NCI-H1436 treated with DMSO at 0.1 percent for 48 hours (cell line): ENCODE measurements at places on chromosomes 11 and 22.

GRCh38 chr11:116336540-116336939, 436.2 kb downstream of the BUD13 start:
- DNase-seq: no peak

DNA sequence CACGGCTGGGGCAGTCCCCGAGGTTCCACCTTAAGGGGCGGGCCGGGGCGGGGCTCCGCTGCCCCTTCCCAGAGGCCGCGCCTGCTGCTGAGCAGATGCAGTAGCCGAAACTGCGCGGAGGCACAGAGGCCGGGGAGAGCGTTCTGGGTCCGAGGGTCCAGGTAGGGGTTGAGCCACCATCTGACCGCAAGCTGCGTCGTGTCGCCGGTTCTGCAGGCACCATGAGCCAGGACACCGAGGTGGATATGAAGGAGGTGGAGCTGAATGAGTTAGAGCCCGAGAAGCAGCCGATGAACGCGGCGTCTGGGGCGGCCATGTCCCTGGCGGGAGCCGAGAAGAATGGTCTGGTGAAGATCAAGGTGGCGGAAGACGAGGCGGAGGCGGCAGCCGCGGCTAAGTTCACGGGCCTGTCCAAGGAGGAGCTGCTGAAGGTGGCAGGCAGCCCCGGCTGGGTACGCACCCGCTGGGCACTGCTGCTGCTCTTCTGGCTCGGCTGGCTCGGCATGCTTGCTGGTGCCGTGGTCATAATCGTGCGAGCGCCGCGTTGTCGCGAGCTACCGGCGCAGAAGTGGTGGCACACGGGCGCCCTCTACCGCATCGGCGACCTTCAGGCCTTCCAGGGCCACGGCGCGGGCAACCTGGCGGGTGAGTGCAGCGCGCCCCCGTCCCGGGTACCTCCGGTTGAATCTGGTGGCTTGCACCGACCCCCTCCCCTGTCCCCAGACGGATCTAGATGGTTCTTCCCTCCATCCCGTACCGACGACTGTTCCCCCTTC, at the start of gene SLC3A2:
SLC3A2 (plus strand) TSS at position 94 of the 776 bp plus-strand sequence; CDS start at position 222, 128 bp downstream.
- no peak for DNase-seq

GRCh38 chr11:12199231-12199948, 89.0 kb downstream of the MICAL2 start:
- no peak for DNase-seq

- no peak for DNase-seq
These were observed 19.3 kb upstream of the MRGPRX2 start for GRCh38 chr11:19079643-19080440.

DNA sequence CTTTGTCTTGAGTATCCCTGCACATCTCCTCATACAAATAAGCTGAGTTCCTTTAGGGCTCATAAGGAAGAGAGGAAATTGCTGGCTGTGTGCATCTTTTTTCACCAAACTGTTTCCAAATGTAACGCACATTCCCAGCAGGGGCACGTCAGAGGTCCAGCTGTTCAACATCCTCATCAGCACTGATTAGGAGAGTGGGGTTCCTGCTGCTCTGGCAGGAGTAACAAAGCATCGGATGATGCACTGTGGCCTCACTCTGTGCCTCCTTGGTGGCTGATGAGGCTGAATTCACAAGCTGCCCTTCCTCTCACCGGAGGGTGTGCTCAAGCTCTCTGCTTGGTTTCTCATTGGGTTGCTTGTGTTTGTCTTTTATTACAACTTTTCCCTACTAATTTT, 35.5 kb upstream of the SLC25A1 start:
- DNase-seq: no peak
